ENCODE measurements at places on chromosomes 6 and 20.

GRCh38 chr6:44712353-44713111 is 325.0 kb downstream of the CDC5L start:
- no peak for DNase-seq

DNA sequence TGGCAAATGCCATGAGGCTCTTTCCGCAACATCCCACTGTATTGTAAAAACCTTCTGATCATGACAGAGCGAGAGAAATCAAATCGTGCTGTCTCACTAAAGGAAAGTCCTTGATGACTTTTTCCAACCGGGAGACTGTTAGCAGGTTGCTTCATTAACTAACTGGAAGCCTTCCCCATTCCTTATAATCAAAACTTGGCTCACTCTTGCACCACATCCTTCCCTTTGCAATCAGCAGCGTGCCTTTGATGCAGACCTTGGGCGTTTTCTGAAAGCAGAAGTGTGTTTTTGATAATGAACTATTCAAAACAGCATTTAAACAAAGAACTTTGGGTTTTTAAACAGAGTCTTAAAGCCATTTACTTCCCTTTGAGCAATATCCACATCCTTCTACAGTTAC is 96.2 kb upstream of the CNR1 start:
- no peak for DNase-seq

GRCh38 chr6:13535306-13535705 is 39.1 kb upstream of the SIRT5 start:
- no peak for DNase-seq

DNA sequence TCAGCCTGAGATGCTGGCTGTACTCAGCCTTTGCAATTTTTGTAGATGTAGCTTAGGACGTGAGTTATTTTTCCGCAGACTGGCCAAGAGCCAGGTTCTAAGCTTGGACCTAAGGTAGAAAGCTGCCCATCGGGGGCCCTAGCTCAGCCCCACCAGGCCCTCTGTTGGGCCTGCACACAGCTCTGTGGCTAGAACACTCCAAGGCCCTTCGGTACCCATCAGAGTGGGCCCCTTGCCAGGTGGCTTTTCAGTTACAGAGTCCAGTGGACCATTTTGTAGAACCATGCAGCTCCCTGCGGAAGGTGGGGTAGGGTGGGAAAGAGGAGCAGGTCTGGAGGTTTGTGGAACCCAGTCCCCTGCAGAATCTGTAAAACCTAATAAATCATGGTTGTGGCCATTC is 22.6 kb downstream of the UCKL1 start:
- DNase-seq = no peak

- DNase-seq = no peak
Measured at GRCh38 chr6:71602385-71603007, 283.9 kb upstream of the RIMS1 start.

- DNase-seq = no peak
Measured at GRCh38 chr6:138555421-138555988, 56.2 kb upstream of the NHSL1 start.

DNA sequence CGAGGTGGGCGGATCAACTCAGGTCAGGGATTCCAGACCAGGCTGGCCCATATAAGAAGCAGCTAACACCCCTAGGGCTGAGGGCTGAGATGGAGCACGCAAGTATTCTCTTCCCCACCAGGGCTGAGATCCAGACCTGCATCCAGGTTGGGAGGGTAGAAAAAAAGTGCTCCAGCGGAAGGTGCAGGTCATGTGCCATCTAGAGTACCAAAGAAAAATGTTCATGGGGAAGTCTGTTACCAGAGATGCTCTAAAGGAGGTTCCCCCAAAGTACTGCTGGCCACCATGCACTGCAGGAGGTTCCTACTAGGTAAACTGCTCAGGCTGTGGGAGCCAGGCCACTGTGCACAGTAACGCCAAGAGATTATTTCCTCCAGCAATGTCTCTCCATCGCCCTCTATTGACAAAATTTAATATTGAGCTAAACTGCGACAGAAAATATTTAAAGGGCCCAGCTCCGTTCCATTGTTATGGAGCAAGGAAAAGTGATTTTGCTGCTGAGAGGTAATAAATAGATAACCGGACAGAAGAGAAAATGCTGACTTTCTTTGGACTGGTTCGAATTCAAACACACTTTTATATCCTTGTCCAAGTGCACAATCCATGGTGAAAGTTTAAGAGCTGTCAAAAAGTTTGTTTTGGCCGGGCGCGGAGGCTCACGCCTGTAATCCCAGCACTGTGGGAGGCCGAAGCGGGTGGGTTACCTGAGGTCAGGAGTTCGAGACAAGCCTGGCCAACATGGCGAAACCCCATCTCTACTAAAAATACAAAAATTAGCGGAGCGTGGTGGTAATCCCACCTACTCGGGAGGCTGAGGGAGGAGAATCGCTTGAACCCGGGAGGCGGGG is 159.9 kb downstream of the OR2B2 start:
- no peak for DNase-seq

- no peak for DNase-seq
Measured at GRCh38 chr20:24497851-24498250, 28.4 kb downstream of the SYNDIG1 start.

- no peak for DNase-seq
Measured at GRCh38 chr6:169269180-169270076, 15.8 kb upstream of the THBS2 start.

DNA sequence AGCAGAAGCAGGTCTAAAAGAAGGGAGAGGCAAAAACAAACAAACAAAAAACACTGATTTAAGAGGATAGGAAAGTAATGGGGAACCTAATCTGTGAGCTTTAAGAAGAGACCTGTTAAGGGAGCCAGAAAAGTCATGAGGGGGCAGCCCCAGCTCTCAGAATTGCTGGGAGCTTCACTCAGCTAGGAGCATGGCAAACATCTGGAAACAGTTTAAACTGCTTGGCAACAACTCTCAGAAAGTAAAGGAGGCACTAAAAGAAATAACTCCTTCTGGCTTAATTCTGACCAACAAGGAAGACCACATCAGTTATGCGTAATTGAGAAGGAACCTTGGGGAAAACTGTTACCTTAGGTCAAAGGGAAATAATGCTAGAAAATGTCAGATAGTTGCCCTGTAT is 121.4 kb downstream of the LAMP5 start:
- no peak for DNase-seq

- DNase-seq = no peak
Measured at GRCh38 chr6:152184917-152185574, 377.6 kb downstream of the ESR1 start.

Data from stimulated activated CD8-positive, alpha-beta memory T cell treated with anti-CD3 and anti-CD28 coated beads, Interleukin-15, amount 100 ng/mL, for 24 hours (primary cell).